ENCODE measurements at places on chromosomes 4 and X.
A peak's percentile ranks its signal among the peaks of the same experiment; 100 is the strongest.

- DNase-seq: peak; percentile 24
Measured at GRCh38 chrX:49840679-49841078, 11.6 kb downstream of the PAGE4 start.

- DNase-seq: no peak
Measured at GRCh38 chr4:154634058-154634457, 21.6 kb upstream of the FGG start.

GRCh38 chr4:6773616-6774540 lies 8.6 kb upstream of the KIAA0232 start:
- DNase-seq: no peak

DNA sequence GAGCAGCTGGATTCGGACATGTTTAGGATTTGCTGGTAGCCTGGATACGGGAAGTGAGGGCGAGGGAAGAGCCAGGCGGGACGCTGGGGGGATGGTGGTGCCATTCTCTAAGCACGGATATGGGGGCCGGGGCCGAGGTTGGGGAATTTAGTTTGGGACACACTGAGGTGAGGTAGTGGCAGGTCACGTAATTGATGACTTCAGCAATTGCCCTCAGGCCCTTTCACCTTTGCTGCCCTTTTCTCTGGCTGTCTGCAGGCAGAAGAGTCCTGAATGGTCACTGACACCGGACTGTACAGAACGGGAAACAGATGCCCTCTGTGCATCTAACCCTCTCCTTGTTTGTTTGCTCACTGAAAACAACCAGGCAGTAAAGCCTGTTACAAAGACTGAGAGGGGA lies 16.9 kb upstream of the HMGB3 start:
- no peak for DNase-seq

GRCh38 chr4:129968366-129968765 lies 872.4 kb downstream of the C4orf33 start:
- no peak for DNase-seq

GRCh38 chr4:140726776-140727500 lies 29.2 kb downstream of the TBC1D9 start:
- DNase-seq: peak; percentile 82

GRCh38 chr4:39319676-39320075 lies 46.5 kb downstream of the RFC1 start:
- DNase-seq: peak; percentile 91

DNA sequence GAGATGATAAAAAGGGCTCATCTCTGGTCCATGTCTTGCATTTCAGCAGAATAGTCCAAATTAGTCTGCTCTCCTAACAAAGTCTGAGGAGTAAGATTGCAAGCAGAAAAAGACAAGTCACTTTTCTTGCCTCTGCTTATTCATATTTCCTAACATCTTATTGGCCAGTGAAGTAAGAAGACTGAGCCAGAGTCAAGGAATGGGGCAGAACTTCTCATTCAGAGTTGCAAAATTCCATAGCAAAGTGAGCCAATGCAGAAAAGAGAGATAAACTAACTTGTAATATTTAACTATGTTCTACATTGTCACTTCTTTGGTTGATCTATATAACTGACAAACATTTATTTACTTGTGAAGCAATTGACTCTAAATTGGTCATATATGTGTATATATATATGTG lies 2304.0 kb downstream of the ARAP2 start:
- DNase-seq: peak; percentile 47

- peak; percentile 65 for DNase-seq
Measured at GRCh38 chr4:133866328-133866699, 335.3 kb downstream of the PABPC4L start.

- no peak for DNase-seq
Measured at GRCh38 chr4:121168446-121169281, 4.5 kb upstream of the TNIP3 start.

DNA sequence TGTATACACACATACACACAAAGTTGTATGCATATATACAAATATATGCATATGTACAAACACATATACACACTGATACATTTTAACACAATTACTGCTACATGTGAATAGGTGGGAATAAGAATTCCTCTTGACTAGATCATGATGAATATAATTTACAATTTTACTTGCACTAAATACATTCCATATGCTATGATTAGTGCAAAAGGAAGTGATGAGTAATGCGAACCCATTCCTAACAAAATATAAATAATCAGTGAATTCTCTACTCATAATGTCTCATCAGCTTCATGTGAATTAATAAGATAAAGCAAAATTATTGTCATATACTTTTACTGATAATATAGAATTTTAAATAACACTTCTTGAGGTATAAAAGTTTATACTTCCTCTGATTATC lies 1077.3 kb upstream of the PCDH10 start:
- peak; percentile 31 for DNase-seq

GRCh38 chr4:152430507-152430906 lies 105.4 kb downstream of the FBXW7 start:
- DNase-seq: no peak

- DNase-seq: no peak
Measured at GRCh38 chrX:13085526-13085925, 41.1 kb upstream of the FAM9C start.

GRCh38 chr4:109441862-109442458 lies 8.3 kb downstream of the SEC24B start:
- no peak for DNase-seq

DNA sequence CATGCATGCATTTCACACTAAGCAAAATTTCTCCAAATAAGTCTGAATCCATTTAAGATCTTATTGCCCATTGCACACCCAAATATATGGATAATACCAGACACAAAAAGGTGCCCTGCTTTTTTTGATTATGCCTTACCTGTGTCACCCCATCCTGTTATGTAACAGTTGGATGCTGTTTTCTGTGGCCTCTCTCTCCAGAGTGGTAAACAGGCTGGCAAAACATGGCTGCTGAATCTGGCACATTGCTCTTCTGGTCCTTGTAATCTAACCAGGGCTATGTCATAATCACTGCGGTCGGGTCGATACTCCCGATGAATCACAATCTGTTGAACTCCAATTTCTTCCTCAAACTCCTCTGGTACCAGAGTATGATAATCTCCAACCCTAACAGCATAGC lies 70.1 kb downstream of the PRSS12 start:
- DNase-seq: peak; percentile 79

- peak; percentile 50 for DNase-seq
Measured at GRCh38 chr4:30792601-30793000, 72.4 kb downstream of the PCDH7 start.

GRCh38 chr4:146029939-146030710 lies 91.5 kb upstream of the ZNF827 start:
- DNase-seq: no peak

DNA sequence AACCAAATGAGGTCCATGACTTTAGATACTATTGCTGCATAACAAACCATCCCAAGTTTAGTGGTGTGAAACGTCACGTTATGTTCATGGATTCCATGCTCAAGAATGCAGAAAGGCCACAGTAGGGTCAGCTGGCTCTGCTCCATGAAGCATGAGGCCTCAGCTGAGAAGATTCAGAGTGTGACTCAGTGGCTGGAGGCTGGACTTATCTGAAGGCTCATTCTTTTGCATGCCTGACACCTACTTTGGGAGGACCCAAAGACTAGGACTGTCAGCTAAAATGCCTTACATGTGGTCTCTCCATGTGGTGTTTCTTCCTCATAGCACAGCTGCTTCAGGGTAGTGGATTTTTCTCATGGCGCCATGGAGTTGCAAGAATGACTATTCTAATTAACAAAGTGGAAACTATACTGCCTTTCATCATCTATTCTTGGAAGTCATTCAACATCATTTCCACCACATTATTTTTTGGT lies 11.5 kb upstream of the CCDC149 start:
- peak; percentile 98 for DNase-seq

DNA sequence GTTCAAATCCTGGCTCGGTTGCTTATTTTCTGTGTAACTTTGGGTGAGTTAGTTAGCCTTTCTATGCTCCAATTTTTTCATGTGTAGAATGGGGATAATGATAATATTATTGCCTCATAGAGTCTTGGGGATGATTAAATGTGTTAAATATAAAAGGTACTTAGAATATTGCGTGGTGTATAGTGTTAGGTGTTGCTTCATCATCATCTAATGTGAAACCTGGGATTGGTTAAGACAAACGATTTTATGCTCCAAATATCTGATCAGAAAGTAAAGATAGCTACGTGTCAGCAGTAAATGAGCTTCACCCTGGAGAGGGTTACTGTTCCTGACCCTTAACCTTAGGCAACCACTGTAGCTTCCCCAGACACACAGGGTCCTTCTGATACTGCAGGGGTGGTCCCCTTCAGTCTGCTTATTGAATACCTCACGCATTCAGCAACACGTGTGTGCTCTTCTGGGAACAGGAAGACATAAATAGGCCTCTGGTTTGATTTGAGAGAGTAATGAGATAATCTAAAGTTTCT lies 50.1 kb downstream of the GPAT3 start:
- DNase-seq: no peak

DNA sequence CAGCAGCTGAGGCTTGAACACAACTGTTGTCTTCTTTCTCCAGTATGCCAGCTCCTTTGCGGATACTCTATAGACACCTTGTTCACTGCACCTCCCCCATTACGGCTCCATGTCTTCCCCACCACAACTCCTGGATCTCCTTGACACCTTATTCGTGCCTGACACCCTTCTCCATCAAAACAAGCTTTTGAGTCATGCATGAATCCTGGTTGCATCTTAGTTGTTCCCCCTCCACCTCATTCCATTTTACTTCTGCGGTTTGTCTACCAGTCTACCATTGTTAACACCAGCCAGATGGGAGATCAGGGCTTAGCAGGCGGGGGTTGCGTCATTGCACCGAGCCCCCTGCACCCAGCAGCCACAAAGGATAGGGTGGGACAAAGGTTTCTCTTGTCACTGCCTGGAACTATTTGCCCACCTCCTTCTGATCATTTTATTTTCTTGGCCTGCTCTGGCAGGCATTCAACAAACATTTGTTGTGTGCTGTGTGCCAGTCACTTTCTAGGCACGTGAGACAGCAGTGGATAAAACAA lies 2.0 kb upstream of the CDK16 start:
- DNase-seq: no peak

GRCh38 chrX:68061206-68061535 lies 372.1 kb downstream of the OPHN1 start:
- peak; percentile 2 for DNase-seq

DNA sequence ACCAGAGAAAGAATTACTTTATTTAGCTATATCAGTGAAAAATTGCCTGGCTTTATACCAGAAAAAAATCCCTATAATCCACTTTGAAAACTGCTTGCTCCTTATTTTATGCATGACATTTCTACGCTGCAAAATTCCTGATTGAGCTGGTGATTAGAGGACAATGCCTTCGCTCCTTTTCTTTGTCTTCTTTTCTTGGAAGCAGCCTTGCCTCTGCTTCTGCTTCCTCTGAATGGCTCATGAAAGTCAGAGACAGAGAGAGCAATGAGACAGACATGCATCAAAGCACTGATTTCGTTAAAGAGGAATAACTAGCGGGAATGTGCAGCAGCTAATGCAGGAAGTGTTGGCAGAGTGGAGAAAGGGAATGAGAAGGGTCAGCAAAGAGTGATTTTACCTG lies 294.3 kb upstream of the IGFBP7 start:
- no peak for DNase-seq

Measured in fibroblast of the aortic adventitia (primary cell).